Activated T-helper 2 cell treated with anti-CD3 and anti-CD28 coated beads, Interferon-gamma antibody, Interleukin-2, Interleukin-4, amounts not matched to agents 10 μg/mL and 5 μg/mL and 100 μg/mL, durations not matched to agents 14 hours and 24 hours and 36 hours (primary cell): ENCODE measurements at places on chromosomes 5 and 9. TPM values are rescaled to one million over a fixed set of nuclear protein-coding genes. Genes with fewer than 3 reads are reported as not detected.

The NR5A1 gene
- not detected in 2 replicates for total RNA-seq

The DAPK1 gene
- total RNA-seq: 38.6 and 39.1 TPM in 2 replicates

The GPR150 gene
- total RNA-seq: 0.11 and 0.14 TPM in 2 replicates

The SLC25A2 gene
- total RNA-seq: 0.16 TPM in 1 of 2 replicates, not detected in the other

The SPEF2 gene
- total RNA-seq: 10.0 and 11.5 TPM in 2 replicates

The SH2D3C gene
- 23.6 and 25.1 TPM in 2 replicates for total RNA-seq

The STKLD1 gene
- 0.87 and 1.0 TPM in 2 replicates for total RNA-seq

The SLC46A2 gene
- not detected in 2 replicates for total RNA-seq

DNA sequence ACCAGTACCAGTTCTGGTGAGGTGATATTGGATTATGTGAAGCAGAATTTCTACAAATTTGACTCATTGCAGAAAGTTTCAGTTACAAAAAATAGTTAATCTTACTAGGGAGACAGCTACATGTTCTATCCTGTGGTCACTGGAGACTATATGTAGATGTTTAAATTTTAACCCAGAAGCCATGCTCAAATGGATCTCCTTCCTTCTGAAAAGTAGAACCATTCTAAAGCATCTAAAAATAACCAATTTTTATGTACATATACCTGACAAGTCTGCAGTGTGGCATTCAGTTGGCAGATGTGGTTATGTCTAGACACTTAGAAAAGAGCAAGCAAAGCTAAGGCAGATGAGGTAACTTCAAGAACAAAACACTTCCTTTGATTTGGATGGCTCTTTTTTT lies 65.5 kb upstream of the POU4F3 start:
- no peaks in the 10 kb centered on the region for H3K4me1 ChIP-seq
- H3K27me3 ChIP-seq: no peaks in the 10 kb centered on the region
- H3K27ac ChIP-seq: no peak overlapping the region
- H3K36me3 ChIP-seq: peaks cover 65% of the 10 kb centered on the region
- H3K4me3 ChIP-seq: no peak overlapping the region

DNA sequence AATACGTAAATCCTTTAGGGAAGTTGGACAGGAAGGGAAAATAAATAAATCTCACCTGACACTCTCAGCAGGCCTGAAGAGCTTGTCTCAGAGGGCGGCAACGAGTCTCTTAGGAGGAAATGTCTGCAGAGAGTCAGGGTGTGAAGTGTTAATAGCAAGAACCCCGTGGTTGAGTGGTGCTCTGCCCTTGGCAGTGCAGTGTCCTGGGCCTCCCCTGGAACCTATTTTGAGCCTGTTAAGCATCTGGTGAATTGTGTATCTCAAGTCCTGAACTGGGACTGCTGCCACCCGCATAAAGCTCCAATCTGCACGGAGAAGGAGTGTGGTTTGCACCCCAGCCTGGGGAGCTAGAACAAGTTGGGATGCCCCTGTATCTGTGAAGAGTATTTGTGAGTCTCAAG lies 211.8 kb downstream of the GOLPH3 start:
- no peaks in the 10 kb centered on the region for H3K4me1 ChIP-seq
- no peaks in the 10 kb centered on the region for H3K27me3 ChIP-seq
- H3K27ac ChIP-seq: no peak overlapping the region
- DNase-seq: no peak

DNA sequence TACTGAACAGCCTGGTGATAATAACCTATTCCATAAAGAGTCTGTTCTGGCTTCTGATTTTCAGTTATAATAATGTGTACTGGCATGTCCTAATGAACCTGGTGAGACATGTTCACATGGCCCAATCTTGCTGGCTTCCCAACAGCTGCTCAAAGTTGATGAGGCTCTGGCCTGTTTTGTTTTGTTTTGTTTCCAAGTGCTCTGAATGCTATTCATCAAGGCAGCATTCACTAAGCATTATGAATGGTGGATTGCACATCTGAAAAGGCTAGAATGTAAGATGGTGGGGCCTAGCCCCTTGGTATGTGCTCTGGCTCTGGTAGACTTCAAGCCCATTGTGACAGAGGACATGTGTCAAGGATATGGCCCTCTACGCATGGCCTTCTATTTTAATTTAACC lies 388.5 kb downstream of the PSAT1 start:
- H3K36me3 ChIP-seq: no peaks in the 10 kb centered on the region
- H3K27ac ChIP-seq: no peak overlapping the region
- H3K27me3 ChIP-seq: no peaks in the 10 kb centered on the region
- H3K4me1 ChIP-seq: no peaks in the 10 kb centered on the region
- H3K4me3 ChIP-seq: no peak overlapping the region

- H3K4me3 ChIP-seq: no peak overlapping the region
- DNase-seq: no peak
- peaks cover 7% of the 10 kb centered on the region for H3K36me3 ChIP-seq
- H3K27ac ChIP-seq: no peak overlapping the region
- H3K27me3 ChIP-seq: no peaks in the 10 kb centered on the region
Observed at GRCh38 chr5:61379677-61380076, 47.6 kb downstream of the ZSWIM6 start.

DNA sequence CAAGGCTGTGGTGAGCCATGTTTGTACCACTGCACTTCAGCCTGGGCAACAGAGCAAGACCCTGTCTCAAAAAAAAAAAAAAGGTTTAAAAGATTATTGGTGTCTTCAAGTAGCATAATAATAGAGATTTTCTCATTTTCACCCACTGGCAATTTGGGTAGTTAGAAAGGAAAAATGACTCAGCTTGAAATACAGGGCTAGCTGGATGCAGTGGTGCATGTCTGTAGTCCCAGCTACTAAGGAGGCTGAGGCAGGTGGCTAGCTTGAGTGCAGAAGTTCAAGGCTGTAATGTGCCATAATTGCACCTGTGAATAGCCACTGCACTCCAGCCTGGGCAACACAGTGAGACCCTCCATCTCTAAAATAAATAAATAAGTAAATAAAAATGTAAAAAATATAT lies 111.1 kb downstream of the ARRDC3 start:
- peaks cover 4% of the 10 kb centered on the region for H3K36me3 ChIP-seq
- peaks cover 25% of the 10 kb centered on the region for H3K4me1 ChIP-seq
- no peak overlapping the region for H3K4me3 ChIP-seq
- no peak overlapping the region for H3K27ac ChIP-seq

DNA sequence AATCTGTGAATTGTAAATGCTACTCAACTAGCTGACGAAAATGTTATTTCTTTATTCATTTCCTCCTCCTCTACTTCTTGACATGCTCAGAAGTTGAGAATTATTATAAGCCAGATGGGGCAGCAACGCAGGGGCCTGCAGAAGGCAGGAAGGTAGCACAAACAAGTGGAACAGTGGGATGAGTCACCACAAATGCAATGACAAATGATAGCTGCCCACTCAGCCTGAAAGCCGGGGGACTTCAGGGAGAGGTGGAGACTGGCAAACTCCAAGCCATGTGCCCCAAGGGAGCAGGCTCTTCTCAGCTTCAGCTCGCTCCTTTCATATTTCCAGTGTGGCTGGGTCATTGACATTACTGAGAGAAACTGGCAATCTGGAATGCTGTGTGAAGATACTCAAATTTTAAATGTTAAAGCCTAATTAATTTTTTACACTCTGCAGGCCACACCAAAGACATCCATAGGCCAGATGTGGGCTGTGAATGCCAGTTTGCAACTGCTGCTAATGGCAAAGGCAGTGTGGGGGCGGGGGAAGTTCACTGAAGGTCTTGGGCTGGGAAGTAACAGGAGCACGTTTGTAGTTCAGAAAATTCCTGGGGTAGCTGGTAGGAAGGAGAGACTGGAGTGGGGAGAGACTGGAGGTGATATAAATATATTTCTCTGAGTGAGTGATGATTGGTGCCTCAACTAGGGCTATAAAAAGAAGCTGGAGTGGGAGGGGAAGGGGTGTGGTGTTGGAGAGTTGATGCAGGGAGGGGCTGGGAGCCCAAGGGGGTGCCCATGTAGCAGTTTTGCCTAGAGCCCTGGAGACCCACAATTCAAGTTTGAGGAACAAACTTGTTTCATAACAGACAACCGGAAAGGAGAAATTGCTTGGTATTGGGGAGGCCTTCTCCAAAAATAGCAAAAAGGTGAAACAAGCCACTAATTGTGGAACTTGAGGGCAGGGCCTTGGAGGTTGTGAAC lies 20.8 kb upstream of the ADRB2 start:
- peaks cover 3% of the 10 kb centered on the region for H3K36me3 ChIP-seq
- no peak for DNase-seq
- H3K27me3 ChIP-seq: no peaks in the 10 kb centered on the region

GRCh38 chr5:36607838-36608783 lies 1.7 kb downstream of the SLC1A3 start:
- H3K4me3 ChIP-seq: no peak overlapping the region
- no peak for DNase-seq
- peaks cover 16% of the 10 kb centered on the region for H3K4me1 ChIP-seq
- H3K27ac ChIP-seq: no peak overlapping the region

DNA sequence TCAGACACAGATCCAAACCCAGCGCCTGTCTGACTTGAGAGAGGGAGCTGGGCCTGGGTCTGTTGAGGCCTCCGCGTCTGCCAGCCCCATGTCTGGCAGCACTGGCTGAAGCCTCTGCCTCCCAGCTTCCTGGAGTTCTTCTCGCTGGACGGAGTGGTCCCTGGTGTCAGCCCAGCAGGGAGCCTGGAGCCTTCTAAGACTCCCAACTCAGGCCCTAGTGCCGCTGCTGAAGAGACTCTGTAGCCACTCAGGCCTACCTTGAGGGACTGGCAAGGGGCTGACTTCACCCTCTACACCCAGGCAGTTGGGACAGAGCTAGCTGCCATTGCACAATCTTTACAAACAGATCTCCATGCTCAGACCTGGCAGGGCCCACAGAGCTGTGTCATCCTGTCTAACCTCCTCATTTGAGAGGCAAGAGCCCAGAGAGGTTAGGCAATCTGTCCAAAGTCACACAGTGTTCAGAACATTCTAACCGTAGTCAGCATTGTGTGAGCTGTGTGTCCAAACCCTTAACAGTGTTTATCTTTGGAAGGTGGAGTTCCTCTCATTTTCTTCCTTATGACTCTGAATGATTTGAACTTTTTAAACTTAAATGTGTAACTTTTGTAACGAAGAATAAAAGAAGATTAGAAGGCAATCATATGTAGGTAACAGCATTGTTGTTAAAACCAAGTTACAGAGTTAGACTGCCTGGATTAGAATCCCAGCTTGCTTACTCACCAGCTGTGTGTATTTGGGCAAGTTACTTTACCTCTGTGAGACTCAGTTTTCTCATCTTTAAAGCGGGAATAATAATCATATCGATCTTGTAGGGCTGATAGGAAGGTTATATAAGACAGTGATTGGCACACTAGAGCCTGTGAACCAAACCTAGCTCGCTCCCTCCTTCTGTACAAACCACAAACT lies 4.6 kb upstream of the DUSP1 start:
- H3K27me3 ChIP-seq: no peaks in the 10 kb centered on the region
- H3K4me3 ChIP-seq: no peak overlapping the region
- DNase-seq: no peak
- no peaks in the 10 kb centered on the region for H3K36me3 ChIP-seq
- H3K4me1 ChIP-seq: peaks cover 47% of the 10 kb centered on the region
- H3K27ac ChIP-seq: no peak overlapping the region

DNA sequence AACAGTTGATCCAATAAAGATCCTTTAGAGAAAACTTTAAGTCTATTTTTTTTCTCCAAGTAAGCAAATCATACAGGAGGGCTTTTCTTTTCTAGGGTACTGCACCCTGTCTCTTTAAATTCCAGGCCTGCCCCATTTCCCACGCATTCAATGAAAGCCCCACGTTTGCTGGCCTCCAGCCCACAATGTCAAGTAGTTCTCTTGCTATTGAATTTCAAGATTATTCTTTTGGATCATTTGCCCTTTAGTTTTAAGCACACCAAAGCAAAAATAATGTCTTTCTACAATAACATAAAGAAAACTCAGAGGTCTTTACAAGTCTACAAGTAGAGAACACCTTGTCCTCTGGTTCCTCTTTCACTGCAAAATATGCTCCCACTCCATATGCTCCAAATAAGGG lies 15.6 kb downstream of the MLLT3 start:
- no peak overlapping the region for H3K27ac ChIP-seq
- H3K4me1 ChIP-seq: peaks cover 58% of the 10 kb centered on the region
- no peaks in the 10 kb centered on the region for H3K27me3 ChIP-seq
- H3K4me3 ChIP-seq: no peak overlapping the region
- no peak for DNase-seq
- H3K36me3 ChIP-seq: peaks cover 2% of the 10 kb centered on the region

DNA sequence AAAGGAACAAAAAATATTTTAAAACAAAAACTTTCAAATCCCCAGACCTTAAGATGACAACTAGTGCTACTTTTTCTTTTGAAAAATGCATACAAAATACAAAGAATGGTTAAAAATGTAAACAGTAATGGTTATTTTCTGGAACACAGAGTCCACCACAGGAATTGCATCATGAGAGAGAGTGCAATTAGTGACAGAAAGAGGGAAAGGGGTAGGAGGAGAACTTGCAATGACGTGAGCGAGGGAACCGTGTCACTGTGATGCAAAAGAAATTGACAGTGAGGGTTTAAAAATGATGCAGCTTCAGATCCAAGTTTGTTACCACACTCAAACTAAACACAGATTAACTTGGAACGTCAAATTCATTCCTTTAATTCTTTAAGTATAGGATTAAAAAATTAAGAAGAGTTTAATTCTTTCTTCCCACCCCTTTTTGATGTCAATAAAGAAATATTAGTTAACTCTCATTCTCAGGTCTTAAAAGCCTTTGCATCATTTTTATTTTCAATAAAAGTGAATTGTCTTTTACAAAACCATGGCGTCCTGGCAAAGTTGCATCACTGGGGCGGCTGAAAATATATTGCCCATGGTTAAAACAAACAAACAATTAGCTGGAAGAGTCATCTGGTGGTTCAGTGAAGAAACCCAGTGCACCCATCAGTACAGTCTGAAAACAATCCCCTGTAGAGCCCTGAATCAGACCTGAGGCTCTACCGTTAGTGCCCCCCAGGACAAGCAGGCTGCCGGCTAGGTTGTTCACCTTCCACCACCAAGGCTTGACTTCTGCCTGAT lies 39.5 kb downstream of the MACROH2A1 start:
- no peak for DNase-seq
- no peak overlapping the region for H3K27ac ChIP-seq
- H3K4me3 ChIP-seq: no peak overlapping the region

DNA sequence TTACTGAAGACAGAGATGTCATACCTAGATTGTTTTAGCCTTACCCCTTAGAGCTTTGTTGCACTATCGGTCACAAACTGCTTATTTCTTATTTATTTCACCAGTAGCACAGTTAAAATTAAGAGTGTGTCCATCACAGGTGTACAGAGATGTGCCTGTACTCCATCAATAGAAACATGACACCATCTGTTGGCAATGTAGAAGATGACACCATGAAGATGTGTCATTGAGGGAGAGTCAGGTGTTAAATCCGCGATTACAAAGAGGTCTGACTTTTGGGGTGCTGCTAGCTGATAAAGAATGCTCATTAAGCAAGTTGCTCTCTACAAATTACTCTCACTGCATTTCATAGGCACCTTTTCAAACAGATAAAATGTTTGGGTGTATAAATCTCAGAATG lies 164.4 kb downstream of the SMARCA2 start:
- peaks cover 17% of the 10 kb centered on the region for H3K36me3 ChIP-seq
- no peak overlapping the region for H3K4me3 ChIP-seq

DNA sequence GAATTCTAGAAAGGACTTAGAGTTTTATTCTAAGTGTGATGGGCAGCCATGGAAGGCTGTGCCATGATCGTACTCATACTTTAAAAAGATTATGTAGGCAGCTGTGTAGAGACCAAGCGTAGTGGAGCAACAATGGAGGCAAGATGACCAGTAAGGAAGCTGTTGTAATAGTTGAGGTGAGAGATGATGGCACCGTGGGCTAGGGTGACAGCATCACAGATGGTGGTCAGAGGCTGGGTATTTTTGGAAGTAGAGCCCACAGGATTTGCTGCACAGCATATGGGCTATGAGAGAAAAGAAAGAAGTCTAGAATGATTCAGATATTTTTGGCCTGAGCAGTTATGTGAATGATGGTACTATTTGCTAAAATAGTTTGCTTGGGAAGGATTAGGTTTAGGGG lies 7.7 kb downstream of the ARHGAP26 start:
- H3K4me1 ChIP-seq: peaks cover 55% of the 10 kb centered on the region
- H3K27me3 ChIP-seq: no peaks in the 10 kb centered on the region
- no peak for DNase-seq
- H3K4me3 ChIP-seq: no peak overlapping the region
- H3K27ac ChIP-seq: no peak overlapping the region
